ENCODE measurements at places on chromosomes 2 and 18.
A peak's percentile ranks its signal among the peaks of the same experiment; 100 is the strongest.

GRCh38 chr2:182110347-182110746 lies 124.7 kb downstream of the PPP1R1C start:
- DNase-seq, result no peak

DNA sequence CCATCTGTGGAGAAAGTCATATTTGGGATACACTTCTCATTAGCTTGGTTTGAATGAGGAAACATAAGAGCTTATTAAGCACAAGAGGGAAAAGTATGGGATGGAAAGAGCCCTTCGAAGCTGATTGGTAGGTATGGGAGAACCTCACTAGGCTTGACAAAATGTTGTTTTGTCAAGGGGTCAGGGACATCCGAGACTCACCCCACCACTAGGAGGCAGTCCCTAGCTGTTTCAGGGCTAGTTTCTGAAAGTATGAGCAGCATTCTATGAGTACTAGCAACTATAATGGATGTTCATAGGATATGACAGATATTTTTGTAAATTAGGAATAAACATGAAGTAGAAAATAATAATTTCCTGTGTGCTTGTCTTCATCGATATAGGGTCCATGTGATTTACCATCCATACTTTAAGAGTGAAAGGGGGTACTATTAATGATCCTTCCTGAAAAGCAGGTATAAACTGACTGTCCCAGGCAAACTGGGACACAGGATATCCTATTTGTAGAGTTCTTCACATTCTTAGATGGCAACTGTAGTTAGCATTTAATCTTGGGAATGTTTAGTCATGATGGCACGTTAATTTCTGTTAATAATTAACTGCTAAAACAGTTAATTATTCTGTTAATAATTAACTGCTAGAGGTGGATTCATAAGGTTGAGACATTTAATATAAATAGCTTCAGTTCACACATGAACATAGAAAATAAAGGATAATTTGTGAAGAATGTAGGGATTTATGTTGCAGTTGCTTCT lies 28.4 kb downstream of the OTX1 start:
- peak; percentile 23 for DNase-seq

- no peak for DNase-seq
Measured at GRCh38 chr2:187050409-187050998, 201.5 kb upstream of the ZSWIM2 start.

DNA sequence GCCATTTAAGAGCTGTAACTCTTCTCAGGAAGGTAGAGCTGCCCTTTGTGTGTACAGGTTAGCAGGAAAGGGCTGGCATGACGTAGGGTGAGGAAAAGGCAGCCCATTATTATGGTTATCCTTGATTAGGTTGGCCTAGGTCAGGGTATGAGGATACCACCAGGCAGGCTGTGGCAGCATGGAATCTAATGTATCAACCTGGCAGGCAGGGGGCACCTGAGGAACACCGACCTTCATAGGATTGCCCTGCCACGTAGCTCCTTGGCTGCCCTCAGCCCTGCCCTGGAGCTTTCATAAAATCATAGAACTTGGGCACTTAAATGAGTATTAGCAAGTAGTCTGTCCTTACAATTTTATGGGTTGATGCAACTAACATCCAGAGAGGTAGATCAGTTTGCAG lies 261.6 kb downstream of the LTBP1 start:
- peak; percentile 5 for DNase-seq

- no peak for DNase-seq
Measured at GRCh38 chr18:35500113-35500512, 2.4 kb upstream of the INO80C start.

DNA sequence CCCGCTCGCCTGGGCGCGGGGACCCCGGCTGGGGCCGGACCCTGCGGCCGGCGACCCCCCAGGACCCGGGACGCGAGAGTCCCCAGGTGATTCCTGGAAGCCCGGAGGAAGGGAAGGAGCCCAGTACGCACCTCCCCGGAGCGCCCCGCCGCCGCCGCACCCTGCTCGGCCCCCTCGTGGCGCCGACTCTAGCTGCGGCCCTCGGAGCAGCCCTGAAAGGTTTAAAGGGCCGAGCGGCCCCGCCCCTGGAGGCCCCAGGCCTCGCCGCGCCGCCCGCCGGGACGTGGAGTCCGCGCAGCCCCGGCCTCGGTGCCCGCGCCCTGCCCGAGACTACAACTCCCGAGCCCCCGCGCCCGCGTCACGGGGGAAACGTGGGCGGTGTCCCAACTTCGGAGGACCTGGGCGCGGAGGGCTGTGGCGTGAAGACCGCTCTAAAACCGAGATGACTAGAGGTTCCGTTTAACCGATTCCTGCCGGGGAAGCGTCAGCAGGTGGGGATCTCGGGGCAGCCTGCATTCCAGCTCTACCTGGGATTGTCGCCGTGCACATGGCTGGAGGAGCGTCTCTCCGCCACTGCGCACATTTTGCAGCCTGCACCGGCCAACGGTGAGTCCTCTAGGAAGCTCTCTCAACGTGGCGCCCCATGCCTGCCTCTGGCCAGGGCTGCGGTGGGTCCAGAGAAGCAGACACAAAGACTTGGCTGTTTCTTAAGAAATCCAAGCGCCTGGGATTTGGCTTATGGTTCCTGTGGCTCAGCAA lies at the start of gene TMEM150A:
TSS of gene TMEM150A (minus strand) at position 223 of the 759 bp plus-strand sequence. CDS start 750 bp downstream, outside the sequence.
- DNase-seq, result peak; percentile 88

DNA sequence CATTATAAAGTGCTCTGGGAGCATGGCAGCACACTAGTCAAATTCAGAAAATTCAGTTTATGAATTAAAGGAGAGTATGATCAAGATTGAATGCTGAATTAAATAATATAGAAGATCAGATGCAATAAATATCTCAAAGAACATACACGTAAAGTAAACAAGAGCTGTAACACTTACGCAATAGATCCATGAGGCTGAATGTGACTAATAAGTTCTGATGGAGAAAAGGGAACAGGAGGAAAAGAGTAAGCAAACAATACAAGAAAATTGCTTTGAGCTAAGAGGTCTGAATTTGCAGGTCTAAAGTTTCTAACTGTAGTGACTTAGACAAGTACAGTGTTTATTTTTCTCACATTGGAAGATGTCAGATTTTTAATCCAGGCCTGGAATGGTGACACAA lies 646.7 kb upstream of the ZNF804A start:
- no peak for DNase-seq

DNA sequence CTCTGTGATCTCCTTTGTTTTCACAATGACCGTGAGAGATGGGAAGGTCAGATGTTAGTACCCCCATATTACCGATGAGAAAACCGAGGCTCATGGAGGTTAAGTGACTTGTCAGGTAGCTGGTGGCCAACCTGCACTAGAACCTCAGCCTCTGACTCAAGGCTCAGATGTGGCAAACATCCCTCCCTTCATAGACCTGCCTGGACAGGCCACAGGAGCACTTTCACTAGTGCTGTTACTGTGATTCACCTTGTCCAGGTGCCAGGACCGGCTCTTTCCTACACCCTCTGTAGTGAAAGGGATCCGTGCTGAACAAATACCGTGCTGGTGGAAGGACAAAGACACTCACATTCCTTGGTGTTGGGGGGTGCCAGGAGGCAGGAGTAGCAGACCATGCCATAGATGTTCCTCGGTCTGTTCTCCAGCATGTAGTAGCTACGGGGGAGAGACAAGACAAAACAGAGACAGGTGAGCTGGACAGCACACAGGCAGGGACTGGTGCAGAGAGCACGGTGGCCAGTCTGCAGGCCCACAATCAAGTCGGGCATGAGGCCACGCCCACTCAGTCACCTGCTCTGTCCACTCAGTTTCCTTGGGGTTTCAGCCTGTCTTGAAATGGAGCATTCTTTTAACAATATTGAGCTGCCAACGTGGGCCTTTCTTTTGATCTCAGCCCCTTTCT lies 65.9 kb downstream of the EDAR start:
- peak; percentile 13 for DNase-seq

All from NCI-H146 (cell line).